ENCODE measurements at places on chromosomes 12 and 14.

DNA sequence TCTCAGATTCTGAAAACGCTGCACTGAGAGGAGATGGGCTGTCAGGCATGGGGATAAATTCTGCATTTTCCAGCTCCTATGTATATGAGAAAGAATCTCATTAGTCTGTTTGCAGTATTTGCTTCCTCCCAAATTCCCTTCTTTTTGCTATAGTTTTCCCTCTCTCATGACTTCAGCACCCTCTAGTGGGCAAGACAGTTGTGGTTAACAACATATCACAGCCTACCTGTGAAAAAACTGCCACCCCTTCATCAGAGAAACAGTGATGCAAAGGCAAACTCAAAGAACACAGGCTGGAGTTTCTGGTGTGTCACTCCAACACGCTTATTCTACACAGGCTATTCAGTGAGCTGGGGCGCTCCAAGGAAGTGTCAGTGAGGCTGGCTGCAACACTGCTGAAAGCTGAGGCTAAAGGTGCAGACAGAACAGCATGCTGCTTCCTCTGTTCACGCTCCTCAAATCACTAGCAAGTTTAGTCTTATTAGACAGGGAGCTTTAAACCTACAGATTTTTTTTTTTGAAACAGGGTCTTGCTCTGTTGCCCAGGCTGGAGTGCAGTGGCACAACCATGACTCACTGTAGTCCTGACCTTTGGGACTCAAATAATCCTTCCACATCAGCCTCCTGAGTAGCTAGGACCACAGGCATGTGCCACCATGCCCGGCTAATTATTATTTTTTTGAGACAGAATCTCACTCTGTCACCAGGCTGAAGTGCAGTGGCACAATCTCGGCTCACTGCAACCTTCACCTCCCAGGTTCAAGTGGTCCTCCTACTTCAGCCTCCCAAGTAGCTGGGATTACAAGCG, 19.3 kb downstream of the ZC2HC1C start:
- DNase-seq: peak; percentile 62

- DNase-seq: no peak
Observed at GRCh38 chr14:29274890-29275596, 508.5 kb downstream of the FOXG1 start.

DNA sequence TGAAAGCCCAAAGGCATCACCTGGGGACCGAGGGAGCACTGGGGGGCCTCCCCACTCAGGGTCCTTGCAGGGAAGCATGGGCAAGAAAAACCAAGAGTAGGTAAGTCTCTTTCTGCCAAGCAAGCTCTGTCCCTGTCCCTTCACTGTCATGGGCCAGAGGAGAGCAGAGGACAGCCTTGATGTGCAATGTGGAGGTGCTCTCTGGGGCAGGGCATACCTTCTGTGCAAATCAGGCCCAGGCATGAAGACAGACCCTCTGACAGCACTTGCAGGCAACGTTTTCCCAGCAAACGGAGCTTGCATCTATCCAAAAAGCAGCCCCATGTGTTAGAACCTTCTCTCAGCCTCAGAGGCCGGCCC, 192.5 kb upstream of the PWP1 start:
- no peak for DNase-seq

DNA sequence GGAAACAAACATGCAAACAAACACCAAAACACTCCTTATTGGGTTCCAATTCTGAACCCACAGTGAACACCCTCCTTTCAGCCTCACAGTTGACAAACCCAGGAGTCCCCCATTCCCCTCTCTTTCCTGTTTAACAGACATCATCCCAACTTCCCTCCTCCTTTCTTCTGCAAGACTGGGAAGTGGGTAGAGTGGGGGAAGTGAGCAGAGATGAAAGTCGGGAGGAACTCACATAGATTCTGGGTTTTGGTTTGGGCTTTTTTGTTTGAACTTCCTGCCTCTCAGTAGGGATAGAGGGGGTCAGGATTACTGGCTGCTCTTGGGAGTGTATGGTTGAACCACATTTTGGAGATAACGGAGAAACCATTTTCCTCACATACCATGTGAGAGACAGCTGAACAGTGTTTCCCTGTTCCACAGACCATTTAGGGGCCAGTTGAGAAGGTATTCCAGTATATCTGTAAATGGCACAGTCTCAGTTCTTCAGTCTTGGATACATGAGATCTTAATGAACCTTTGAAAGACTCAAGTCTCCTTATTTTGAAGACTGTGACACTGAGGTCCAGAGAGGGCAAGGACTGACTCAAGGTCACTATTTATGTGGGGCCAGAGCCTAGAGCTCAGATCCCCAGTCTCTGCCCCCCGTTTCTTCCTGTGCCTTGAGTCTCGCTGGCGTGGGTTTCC, 3.9 kb upstream of the GPR84 start:
- no peak for DNase-seq

DNA sequence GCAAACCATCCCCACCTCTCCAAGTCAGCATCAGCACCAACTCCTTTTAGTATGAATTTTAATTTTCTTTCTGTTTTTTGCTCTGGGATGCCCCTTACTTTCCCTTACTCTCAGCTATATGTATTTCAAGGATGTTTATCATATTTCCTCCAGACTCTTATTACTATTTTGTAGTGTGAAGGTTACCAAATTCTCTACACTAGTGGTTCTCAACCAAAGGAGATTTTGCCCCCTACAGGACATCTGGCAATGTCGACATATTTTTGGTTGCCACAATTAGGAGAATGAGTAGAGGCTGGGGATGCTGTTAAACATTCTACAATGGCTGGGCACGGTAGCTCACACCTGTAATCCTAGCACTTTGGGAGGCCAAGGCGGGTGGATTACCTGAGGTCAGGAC, 29.1 kb upstream of the SOS2 start:
- peak; percentile 61 for DNase-seq

- no peak for DNase-seq
Observed at GRCh38 chr12:29582146-29582545, 84.7 kb upstream of the OVCH1 start.

DNA sequence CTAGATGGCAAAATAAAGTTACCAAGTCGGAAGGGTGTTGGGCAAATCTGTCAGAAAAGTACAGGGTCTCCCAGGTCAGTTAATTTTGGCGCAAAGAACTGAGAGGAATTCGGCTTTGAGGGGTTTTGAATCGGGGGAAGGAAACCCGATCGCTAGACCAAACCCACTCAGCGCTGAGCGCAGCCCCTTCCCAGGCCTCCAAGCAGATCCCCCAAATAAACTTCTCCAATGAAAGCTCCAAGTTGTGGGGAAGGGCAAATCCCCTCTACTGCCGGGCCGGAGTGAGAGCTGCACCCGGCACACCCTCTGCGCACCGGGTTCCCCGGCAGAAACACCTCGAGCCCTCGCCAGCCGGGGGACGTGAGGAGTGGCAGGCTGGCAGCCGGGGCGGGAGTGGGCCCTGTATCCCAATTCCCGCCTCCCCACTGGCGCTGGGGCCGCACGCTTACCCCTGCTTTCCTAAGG, 441 bp downstream of the E2F7 start:
- no peak for DNase-seq

GRCh38 chr14:54928216-54928615, 25.6 kb upstream of the GCH1 start:
- DNase-seq: no peak

DNA sequence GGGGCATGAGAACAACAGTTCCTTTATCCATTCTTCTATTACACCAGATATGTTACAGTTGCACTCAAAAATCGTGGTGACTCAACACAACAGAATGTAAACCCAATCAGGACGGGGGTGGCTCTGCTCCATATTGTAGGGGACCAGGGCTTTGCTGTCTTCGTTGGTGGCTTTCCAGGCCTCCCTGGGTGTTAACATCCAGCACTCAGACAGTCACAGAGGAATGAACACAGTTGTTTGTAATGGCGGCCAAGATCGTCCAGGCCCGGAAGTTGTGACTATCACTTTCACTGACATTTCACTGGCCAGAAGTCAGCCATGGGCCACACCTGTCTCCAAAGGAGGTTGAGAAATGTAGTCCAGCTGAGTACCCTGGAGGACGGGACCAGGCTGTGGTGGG, 204.1 kb downstream of the CACNA1C start:
- no peak for DNase-seq

DNA sequence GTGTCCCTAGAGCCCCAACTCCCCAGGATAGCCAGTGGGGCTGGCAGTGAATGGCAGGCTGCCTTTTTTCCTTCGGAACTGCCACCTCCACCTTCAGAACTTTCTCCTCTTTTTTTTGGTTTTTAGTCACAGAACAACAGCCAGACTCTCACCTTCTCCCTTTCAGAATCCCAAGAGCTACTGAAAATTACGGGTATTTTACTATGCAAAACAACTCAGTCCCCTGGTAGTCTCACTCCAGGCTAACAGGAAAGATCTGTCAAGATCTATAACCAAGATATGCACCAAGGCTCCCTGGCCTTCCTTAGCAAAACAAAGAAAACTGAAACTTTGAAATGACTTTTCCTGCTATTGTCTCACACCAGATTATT, 12.5 kb downstream of the PLEKHG6 start:
- no peak for DNase-seq

DNA sequence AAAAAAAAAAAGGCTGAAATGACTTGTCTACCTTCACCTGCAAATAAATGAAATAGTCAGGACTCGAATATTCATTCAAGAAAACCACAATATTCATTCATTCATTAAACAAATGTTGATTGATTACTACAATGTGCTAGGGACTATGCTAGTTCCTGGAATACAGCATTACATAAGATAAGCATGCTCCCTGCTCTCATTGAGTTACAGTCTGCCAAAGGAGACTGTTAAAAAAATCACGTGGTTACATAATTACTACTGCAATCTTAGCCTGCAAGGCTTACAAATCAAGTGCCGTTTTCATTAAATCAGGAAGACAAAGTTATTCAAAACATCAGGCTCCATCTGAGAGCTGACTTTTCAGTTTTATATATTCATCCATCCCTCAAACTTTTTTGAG, 70.4 kb upstream of the RIC8B start:
- DNase-seq: no peak

GRCh38 chr14:34548472-34548981, 9.0 kb upstream of the EAPP start:
- no peak for DNase-seq

DNA sequence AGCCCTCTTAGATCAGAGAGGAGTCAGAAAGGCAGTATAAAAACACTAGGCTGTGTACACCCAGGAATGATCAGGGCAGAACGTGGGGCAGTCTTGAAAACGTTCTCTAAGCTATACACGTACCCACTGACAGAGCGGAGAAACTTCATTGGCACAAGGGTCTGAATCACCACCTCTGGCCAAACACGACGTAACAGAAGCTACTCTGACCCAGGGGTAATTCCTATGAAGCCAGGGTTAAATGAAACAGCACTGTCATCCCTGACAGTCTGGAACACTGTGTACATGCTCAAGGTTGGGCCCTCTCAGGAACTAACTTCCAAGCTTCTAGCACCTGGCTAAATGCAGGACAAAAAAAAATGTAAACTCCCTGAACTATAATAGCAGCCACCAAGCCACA, 38.4 kb downstream of the PARP11 start:
- DNase-seq: no peak

DNA sequence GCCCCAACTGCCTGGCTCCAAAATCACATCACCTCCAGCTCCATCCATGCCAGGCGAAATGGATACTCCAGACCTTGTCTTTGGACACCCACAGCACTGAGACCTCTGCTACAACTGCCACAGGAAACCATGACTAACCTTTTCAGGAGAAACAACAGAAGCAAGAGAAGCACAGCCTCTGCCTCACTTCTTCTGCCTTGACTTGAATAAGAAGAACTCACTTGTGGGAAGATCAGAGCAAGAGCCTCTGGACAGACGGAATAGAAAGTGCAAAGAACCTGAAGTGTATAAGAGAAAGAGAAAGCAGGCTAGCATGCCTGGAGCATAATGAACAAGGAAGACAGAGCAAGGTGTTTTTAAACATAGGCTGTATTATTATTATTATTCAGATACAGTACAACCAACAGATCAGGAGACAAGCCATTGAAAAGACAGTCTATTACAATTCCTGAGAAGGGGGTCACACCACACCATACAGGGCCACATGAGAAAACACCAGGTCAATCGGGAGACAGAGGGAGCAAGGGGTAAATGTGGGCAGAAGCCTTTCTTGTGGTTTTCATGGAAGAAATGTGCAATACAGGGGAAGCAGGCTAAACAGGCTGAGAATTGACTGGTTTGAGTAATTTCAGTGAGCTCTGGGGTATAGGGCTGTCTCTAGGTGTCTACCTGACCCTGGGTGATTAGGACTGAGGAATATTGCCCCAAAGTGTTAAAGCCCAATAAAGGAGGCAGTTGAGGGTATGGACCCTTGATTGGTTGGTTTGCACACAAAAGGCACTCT, 7.4 kb upstream of the OR10P1 start:
- DNase-seq: peak; percentile 14

DNA sequence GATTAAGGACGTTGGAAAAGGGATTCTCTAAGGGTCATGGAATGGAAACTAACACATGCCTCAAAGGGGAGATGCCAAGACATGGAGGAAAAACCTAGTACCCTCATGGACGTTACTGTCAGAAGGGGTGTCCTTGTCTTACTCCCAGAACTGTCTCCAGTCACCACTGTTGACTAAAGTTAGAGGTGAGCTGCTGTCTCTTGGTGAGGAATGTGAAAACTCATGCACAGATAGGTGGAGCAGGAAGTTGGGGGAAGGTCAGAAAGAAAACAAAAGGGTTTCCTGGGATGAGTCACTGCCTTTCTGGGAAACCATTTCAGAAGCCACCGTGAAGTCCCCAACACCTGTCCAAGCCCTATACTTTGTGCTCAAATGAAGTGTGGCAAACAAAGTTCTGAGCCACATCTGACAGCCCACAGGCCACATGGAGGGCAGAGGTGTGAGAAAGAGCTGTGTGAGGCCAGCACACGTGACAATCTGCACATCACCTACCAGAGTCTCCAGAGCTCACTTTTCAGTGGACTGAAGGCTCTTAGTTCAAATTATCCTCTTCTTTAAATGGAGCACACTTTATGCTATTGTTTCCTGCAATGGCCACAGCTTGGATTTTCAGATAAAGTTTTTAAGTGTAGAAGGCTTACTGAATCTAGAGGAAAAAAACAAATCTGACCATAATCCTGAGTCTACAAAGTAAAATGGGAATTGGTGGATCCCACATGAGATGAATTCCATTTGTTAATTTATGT, 92.9 kb upstream of the EGLN3 start:
- no peak for DNase-seq

GRCh38 chr12:21526721-21527345, 737 bp downstream of the SPX start:
- DNase-seq: no peak
